ENCODE measurements at places on chromosomes 2 and 18. TPM values are rescaled to one million over a fixed set of nuclear protein-coding genes. Genes with fewer than 3 reads are reported as not detected.

Gene RFTN2
- polyA plus RNA-seq, result 0.08 TPM

GRCh38 chr2:203441463-203441862, 93.6 kb downstream of the RAPH1 start:
- no peak for DNase-seq

- no peak for DNase-seq
Observed at GRCh38 chr18:25244924-25245698, 106.9 kb downstream of the ZNF521 start.

Gene PRKAG3
- polyA plus RNA-seq, result not detected

DNA sequence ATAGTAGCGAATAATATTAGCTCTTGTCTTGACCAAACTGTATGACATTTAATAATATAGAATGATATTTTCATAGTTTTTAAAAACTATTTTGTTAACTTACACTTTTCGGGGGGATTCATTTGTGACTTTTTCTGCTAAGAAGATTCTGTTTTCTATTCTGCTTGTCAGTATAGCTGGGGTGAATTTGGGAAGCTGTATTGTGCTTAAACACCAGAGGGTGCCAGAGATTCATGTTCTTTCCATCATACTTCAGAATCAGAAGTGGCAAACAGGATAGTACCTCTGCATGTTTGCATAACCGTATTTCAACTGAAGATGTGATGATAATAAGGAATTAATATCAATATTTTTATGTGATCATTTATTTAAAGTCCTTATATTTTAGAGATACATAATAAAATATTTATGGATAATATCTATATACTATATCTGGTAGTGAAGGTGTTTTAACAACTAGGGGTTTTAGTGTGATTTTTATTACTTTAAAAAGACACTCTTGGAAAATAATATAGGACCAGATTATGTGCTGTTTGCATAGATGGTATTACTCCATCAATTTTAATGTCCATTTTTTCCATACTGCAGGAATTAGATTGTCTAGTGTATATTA, 81.0 kb downstream of the TAF4B start:
- DNase-seq, result peak; percentile 54

DNA sequence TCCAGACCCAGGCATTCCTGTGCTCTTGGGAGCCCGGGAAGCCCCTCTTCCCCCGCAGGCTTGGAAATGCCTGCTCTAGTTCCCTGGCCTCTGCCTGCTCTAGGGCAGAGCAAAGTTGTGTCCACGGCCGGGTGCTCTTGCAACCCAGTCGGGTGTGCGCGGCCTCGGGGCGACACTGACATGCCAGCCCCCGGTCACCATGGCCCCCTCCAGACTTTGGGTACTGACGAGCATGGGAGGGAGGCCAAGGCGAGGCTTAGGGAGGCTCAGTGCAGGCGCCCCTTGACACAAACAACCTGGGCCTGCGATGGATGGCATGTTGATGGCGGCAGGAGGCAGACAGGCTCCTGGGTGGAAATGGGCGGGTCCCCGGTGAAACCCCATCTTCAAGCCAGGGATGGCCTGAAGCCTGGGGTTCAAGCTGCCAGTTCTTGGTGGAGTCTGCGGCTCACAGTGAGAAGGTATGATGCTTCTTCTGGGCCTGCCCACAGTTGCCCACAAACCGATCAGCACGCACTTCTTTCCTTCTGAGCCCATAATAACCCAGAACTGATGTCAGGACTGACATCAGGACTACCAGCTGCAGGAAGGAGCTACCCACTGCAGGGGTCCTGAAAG, 689.9 kb downstream of the DSC3 start:
- no peak for DNase-seq
